Mesothelial cell of epicardium (in vitro differentiated cells): ENCODE measurements at places on chromosomes 7 and 10.

DNA sequence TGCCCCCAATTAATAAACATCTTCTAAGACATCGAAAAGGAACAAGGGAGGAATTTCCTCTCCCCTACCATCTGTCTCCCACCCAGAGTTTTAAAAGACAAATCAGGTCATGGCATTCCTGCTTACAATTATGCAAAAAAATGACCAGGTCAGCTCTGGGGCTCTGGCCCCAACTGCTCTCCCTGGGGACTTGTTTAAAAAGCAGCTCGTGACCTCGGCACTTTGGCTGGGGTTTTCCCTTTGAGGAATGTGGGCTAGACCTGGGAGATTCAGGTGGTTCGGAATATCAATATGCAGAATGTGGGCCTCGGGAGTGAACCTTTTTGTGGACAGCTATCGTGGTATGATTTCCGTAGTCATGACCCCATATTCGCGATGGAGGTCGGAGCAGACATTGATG lies 648 bp upstream of the RADIL start:
- no peak for DNase-seq

- no peak for DNase-seq
These were observed 4.0 kb downstream of the ABCB1 start for GRCh38 chr7:87596696-87597095.

DNA sequence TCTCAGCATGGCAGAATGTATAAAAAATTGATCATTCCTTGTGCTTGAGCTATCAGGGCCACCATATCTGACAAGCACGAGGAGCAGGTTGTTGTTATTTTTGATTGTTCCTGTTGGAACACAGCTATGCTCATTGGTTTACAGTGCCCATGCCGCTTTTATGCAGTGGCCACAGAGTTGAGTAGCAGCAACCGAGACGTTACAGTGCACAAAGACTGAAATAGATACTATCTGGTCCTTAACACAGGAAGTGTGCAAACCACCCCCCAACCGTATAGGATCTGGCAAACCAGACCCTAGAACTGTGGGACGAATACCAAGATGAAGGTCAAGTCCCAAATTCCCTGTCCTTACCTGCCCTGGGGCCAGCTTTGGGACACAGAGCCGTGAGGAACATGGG lies 216.6 kb downstream of the KLF6 start:
- DNase-seq: no peak

DNA sequence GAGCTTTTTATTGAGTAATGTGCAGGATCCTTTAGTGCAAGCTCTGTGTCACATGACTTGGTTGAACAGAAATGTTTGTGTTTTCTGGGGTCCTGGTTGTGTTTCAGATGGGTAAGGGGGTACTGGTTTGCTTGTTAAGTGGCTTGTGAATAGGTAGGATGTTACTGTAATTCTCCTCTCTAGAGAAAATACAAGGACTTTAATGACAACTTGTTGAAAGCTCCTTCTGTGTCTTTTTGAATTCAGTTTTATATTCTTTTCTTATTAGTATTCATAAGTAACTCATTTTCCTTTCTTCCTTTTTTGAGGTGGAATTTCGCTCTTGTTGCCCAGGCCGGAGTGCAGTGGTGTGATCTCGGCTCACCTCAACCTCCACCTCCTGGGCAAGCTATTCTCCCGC lies 85.5 kb upstream of the BTBD16 start:
- no peak for DNase-seq

GRCh38 chr10:77501152-77501845 lies 136.3 kb downstream of the KCNMA1 start:
- no peak for DNase-seq

GRCh38 chr10:7969623-7970022 lies 84.9 kb upstream of the GATA3 start:
- no peak for DNase-seq

DNA sequence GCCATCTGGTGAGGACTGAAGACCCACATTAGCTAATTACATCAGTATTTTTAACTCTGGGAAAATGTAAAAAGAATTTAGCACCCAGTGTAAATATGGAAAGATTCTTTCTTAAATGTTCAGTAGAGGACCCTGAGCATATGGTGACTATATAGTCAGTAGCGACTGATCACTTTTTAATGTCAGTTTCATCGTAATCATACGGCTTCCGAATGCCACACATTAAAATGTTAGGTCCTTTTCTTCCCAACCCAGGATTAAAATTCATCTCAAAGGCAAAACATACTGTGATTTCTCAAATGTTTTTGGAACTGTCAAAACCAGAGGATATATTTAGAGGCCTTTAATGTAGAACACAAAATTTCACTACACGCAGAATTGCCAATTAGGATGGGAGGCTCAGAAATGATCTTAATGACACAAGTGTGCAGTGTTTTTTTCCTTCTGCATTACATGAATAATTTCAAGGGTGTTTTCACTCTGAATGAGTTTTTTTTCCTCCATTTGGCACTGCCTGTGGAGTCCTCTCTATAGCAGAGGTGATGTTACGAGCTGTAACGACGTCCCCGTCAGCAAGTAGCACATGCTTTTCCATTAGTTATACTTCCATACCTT lies 382.7 kb downstream of the PAXIP1 start:
- no peak for DNase-seq

DNA sequence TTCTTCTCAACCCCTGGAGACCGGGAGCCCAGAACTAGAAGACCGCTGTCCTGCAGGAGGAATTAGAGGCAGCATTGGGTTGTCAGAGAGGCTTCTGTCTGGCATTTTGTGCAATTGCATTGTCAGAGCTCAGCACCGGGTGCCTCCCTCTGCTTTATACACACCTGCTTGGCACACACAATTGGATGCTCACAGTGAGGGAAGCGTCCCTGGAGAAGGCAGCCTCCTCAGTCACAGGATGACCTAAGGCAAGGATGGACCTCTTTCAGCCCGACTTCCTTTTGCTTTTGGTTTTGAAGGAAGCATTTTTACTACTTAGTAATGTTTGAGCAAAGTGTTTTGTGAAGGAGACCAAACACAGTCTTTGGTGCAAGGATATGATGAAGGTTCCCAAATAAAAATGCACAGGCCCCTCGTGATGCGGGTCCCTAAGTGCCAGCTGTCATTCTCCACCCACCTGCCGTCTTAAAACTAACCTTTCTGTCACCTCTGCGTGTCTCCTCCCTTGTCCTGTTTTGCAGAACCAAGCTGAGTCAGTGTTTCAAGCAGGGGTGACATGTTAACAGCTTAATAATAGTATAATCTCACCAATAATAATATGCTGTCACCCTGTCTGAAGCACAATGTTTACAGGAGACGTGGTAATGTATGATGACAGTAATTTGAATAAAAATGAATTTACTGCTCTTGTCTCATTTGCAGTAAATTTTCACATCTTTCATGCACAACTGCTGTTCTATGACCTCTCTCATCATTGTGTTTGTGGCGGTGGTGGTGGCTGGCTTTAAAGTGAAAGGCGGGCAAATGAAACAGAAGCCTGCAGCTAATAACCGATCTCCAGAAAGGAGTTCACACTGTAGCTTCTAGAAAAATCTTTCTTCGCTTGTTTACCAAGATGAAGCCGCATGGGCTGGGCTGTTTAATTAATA lies 430.2 kb upstream of the MKI67 start:
- no peak for DNase-seq

DNA sequence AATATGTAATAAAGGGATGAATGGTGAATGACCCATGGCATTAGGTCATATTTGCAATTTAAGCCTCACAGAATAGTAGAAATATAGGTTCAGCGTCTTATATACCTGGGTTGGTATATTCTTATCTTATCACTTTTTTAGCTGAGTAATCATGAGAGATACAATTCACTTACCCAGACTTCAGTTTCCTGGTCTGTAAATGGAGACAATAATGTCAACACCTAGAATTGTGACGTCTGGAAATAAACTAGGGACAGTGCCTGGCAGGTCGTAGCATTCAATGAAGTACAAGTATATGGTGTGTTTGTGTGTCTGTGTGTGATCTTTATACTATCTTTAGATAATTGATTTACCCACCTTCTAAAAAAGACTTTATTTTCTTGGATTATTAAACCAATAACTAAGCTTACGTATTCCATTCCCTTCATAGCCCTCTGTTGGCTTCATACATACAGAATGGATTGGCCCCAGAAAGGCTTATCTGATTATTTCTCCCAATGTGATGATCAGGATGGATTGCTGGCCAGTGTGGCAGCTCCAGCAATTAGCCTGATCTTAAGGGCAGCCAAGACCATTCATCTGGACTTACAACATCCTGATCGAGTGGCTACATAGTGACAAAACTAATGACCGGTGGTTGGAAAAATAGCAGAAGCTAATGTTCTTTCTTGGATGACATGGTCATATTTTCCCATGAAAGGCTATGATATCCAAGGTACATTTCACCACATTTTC lies 121.2 kb upstream of the NPVF start:
- no peak for DNase-seq

DNA sequence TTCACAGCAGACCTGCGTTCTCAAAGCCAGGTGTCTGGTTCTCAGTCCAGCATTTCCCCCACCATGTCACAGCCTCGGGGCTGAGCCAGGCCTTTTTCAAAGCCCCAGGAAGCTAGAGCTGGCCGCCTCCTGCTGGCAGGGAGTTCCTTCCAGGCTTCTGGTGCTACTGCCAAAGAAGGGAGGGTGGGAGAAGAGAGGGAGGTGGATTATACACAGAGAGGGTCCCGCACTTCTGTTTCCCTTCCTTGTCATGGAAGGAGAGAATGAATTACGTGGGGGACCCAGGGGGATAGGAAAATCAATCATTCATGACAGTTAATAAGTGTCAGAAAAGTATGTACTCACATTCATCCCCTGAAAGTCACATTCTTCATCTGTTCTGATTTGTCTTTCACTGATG lies 600 bp upstream of the LGI1 start:
- no peak for DNase-seq

- no peak for DNase-seq
These were observed 134.8 kb downstream of the TMEM26 start for GRCh38 chr10:61318429-61318828.

- DNase-seq: no peak
These were observed 22.7 kb downstream of the FAM53B start for GRCh38 chr10:124721330-124722045.

GRCh38 chr10:110410329-110411046 lies 87.2 kb upstream of the DUSP5 start:
- no peak for DNase-seq

DNA sequence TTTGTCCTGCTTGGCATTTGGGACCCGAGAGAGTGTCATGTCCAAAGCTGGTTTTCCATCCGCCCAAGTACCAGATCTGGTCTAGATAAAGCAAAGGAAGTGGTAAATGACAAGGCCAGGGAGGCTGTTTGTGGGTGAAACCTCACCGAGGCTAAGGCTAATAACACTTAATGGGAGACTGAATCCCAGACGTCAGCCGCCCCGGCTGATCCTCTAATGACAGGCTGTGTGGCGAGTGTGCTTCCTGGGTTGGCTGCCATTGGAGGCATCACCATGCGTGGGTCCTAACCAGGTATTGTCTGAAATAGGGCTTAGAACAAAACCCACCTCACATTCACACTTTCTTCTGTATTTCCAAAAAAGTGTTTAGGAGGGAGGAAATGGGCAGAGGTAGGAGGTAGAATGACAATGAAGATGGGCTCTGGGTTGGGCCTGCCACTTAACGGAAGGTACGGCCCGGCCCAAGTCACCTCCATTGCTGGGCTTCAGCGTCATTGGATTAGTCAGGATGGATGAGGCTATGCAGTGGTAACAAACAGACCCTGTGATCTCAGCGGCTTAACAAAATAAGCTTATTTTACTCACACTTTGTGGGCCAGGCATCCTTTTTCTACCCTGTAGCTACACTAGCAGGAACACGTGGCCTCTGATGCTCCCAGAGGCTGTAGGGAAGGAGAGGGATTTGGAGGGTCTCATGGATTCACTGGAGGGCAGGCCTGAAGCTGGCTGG lies 59.7 kb downstream of the PROSER2 start:
- no peak for DNase-seq

- no peak for DNase-seq
These were observed 568.8 kb downstream of the PHTF2 start for GRCh38 chr7:78367280-78367773.

DNA sequence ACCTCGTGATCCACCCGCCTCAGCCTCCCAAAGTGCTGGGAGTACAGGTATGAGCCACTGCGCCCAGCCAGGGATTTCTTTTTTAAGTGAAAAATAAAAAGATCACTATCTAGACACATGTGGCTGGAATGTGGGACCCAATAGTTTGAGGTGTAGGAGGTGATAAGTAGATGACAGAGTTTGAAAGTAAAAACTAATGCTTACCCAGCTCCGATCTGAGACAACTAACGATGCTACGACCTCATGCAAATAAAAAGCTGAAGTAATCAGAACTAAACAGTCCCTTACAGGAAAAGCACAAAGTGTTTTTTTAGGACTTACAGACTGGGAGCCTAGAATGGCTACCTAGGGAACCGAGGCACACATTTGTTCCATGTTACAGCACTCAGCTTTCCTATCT lies 23.0 kb downstream of the PCGF6 start:
- no peak for DNase-seq

GRCh38 chr7:137661634-137662033 lies 185.1 kb downstream of the DGKI start:
- no peak for DNase-seq

DNA sequence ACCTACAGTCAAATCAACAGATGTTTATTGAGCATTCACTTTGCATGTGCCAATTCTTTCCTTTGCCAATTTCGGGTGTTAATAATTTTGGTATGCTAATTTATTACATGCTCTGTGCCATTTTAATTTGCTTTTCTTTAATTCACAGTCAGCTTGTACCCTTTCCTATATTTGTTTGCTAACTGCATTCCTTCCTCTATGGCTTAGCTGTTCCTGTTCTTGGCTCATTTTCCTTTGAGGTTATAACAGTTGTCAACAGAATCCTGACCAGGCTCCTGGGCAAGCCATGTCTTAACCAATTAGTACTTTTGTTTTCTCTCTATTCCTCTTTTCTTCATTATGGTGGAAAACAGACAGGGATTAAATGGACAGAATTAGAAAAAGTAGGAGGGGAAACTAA lies 73.6 kb upstream of the RPA3 start:
- DNase-seq: no peak

- DNase-seq: no peak
These were observed 41.5 kb downstream of the TET1 start for GRCh38 chr10:68601501-68602265.

- DNase-seq: no peak
These were observed 24.1 kb downstream of the FZD1 start for GRCh38 chr7:91288208-91288824.

DNA sequence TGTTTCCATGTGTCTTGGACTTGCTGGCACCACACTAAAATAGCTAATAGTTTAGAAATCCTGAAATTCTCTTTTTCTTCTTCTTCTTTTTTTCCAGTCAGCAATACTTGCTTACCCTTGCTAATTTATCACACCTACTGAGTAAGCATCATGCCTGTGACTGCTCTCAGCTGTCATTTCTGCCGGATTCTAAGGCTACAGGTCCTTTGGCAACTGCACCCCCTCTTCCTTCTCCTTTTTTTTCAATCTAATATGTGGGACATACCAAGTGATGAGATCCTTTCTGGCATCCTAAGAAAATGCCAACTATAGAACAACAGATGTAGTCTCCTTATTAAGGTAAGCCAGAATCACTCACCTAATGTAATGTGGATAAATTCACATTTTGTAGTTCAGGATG lies 444.7 kb downstream of the MAGI2 start:
- no peak for DNase-seq
